ENCODE measurements at places on chromosomes 2 and 18.

DNA sequence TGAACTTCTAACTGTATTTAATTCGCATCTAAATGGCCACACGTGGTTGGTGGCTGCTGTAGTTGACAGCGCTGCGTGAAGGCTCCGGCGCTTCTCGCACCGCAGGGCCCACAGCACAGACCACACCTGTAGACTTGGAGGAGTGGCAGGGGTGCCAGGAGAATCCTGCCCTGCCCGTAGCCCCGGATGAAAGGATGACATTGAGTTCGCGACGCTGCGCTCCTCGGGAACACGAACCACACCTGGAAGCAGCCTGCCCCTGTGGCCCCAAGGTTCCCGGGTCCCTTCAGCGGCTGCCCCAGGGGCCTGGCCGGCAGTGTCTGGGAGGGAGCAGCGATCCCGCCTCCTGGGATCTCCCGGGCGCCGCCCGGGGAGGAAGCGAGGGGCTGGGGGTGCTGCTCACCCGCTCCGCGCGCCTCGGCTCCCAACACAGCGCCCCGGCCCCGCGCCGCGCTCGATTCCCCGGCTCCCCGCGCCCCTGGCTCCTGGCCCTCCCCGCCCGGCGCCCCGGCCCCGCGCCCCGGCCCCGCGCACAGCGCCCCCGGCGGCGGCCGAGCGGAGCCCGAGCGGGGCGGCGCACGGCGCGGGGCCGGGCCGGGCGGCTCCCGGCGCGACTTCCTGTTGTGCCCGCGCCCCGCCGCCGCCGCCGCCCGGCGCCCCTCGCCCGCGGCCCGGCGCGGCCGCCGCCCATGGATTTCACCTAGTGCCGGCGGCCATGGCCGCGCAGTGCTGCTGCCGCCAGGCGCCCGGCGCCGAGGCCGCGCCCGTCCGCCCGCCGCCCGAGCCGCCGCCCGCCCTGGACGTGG, at the start of gene RNPEPL1:
Gene RNPEPL1 (plus strand): TSS at position 613 of the 806 bp plus-strand sequence. CDS start 103 bp downstream, at position 716.
- no peak for DNase-seq

GRCh38 chr2:72362733-72363132, 215.1 kb upstream of the CYP26B1 start:
- DNase-seq: no peak

DNA sequence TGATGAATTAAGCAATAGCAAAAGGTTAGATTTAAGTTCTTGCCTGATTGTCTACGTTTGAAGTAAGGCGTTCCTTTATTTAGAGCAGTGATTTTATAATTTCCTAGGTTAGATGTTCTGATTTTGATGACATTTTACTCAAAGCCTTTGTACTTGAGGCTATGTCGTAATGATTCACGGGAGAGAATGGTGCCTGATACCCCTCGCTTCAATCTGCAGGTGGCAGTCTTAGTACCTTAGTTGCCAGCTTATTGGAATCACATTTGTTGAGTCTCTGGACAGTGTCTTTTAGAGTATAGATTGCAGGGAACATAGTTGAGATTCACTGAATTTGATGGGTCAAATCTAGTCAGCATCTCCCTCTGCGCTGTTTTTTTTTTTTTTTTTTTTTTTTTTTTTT, 89.5 kb downstream of the BIRC6 start:
- no peak for DNase-seq

- no peak for DNase-seq
These were observed 6.6 kb downstream of the NT5DC4 start for GRCh38 chr2:112727276-112728028.

GRCh38 chr18:21599585-21600525, 649 bp downstream of the ESCO1 start:
- peak; percentile 26 for DNase-seq

DNA sequence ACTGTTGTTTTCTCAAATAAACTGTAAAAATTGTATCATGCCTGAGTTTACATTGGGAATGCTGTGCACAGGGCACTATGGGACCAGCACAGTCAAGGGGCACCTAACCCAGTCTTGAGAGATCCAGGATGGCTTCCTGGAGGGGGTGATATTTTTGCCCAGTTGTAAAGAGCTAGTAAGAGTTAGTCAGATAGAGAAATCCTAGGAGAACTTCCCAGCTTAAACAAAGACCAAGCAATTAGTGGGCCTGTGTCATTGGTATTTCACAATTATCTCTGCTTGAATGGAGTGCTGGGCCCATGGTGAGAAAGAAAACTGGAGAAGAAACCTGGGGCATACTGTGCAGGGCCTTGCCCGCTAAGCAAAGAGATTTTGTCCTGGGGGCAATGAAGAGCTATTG, 12.2 kb downstream of the XDH start:
- DNase-seq: no peak

GRCh38 chr2:209900638-209901037, 101.8 kb upstream of the RPE start:
- no peak for DNase-seq

GRCh38 chr2:148533685-148534084, 110.9 kb upstream of the EPC2 start:
- no peak for DNase-seq

GRCh38 chr18:57943723-57944122, 100.3 kb upstream of the NEDD4L start:
- DNase-seq: no peak

- no peak for DNase-seq
These were observed 162.6 kb upstream of the CYRIA start for GRCh38 chr2:16828044-16828827.

- DNase-seq: no peak
These were observed 21.7 kb upstream of the UGP2 start for GRCh38 chr2:63819765-63820717.

GRCh38 chr2:229731363-229731762, 17.0 kb upstream of the DNER start:
- DNase-seq: no peak

DNA sequence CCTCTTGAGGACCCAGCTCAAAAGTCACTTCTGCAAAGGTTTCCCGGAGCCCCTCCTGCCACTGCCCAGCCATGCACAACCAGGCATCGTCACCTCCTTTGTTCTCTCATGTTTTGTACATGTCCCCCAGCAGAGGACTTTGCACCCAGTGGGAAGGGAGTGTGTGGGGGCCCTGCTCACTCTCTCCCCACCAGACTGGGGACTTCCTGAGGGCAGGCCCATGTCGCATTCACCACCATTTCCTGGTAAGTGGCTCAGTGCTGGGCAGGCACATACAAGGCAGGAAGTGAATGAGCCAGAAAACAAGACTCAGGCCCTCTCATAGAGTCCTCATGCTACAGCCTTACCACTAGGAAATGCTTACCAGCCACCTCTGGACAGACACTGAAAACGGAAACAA, 18.9 kb downstream of the MRPL35 start:
- no peak for DNase-seq

GRCh38 chr2:102668171-102668570, 48.8 kb downstream of the SLC9A2 start:
- no peak for DNase-seq

- DNase-seq: no peak
These were observed 50.3 kb downstream of the NCK2 start for GRCh38 chr2:105794926-105795574.

DNA sequence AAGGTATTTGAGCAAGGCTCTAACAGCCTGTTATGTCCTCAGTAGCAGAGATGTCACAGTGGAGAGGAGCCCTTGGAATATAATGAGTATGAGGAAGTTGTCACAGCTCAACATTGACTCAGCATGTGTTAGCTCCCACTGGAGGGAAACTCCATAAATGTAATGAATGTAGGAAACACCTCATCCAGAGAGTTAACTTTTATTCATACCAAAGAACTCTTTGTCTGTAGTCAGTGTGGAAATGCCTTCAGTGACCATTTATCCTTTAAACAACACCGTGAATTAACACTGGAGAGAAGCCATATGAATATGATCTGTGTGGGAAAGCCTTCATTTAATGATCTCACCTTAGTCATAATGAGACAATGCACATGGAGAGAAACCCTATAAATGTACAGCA, 59.7 kb downstream of the CYP1B1 start:
- no peak for DNase-seq

DNA sequence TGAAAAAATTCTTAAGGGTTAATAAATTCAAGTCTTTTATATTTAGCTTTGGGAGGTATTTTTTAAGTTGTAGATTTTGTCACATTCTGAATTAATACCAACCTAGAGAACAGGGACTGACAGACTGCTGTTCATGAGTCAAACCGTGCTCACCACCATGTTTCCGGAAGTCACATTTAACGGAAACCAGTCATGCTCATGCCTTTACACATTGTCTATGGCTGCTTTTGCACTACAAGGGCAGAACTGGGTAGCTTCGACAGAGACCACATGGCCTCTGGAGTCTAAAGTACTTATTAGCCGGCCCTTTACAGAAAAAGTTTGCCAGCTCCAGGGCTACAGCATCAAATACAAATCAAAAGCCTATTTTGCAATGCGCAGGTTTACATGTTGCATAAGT, 33.3 kb downstream of the LONRF2 start:
- DNase-seq: no peak

GRCh38 chr2:226059961-226060627, 660.6 kb downstream of the NYAP2 start:
- DNase-seq: no peak

- no peak for DNase-seq
These were observed 12.7 kb downstream of the ICOS start for GRCh38 chr2:203949228-203949627.

DNA sequence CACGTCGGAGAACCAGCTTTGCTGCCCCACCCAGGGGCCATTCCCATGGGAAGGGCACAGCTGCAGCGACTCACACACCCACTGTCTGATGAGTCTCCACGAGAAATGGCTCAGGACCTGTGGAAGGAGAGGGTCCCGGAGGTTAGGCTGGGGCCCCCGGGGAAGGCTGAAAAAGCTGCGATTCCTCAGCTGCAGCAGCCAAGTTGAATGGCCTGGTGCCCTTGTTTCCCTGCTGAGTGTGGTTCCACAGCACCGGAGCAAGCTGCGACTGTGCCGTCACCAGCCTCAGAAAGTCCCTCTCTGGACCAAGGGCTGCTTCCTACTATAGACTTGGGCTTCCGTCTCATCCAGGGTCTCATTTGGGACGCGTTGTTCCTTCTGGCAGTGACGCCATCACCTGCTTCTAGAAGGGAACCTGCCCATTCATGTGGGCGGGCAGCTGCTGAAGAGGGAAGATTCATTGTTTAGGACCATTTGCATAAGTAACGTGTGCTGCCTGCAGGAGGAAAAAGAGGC, 180.2 kb downstream of the INHBB start:
- DNase-seq: no peak

DNA sequence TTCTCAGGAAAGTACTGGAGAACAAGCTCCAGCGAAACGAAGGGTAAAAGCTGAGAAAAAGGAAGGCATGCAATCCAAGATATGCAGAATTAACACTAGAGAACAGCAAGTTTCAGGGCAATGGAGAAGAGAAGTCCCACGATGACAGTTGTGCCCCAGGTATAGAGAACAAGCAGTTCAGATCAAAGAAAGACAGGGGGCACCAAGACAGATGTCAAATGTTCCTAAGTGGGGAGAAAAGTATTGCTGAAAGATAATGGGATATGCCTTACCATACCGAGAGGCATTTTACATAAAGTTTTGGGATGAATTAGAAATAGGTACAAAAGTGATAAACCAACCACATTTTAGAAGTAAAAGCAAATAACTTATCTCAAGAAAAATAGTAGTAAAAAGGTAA, 79.1 kb upstream of the UBE2E3 start:
- no peak for DNase-seq

DNA sequence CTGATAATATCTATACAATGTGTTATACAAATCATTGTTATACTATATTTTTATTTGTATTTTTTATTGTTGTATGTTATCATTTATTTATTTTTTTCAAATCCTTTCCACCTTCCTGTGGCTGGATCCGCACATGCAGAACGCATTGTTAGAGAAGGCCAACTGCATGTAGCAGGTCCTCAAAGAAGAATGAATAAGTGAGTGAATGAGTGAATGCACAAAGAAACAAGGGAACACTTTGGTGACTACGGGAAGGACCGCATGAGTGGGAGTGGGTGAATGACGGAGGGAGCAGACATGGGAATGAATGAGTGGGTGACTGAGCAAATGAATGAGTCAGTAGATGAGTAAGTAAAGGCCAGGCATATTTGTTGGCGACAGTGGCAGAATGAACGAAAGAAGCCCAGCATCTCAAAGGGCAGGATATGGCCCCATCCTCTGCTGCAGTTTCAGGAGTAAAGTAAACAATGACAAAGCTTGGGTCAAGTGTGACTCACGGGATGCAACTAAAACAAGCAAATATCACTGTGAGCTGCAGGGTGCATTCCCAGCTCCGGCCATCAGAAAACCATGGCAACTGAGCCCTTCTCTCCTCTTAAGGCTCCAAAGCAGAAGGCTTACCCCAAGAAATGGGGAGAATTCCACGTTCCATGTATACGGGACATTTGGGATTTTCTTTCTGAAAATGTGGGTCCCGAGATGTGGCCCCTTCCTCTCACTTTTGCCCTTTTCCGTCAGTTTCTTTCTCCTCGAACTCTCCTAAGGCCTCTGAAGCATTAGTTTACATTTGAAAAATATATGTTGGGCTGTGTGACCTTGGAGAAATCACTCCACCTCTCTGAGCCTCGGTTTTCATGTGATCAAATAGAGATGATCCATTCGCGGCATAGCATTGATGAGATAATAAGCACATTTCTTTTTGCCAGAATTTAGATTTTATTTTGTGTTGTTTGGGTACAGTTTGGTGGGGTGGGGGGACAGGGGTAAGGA, 24.5 kb downstream of the KCNF1 start:
- DNase-seq: peak; percentile 93

- no peak for DNase-seq
These were observed 155.3 kb downstream of the SEPTIN10 start for GRCh38 chr2:109458512-109458911.

DNA sequence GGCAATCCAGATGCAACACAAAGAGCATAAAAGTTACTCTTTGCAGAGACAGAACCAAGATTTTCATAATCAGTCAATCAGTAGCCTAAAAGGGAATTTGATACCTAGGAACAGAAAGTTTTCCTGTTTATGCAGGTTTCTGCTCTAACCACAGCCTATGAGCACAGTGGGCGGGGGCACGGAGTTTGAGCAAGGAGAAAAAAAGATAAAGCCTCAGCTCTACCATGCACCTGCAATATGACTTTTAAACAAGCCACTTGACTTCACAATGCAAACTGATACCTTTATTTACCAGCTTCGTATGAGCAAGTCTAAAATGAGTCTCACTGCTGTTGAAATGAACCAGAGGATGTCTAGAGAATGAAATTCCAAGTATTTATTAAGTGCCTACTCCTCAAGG, 5.6 kb upstream of the LRATD1 start:
- DNase-seq: no peak

DNA sequence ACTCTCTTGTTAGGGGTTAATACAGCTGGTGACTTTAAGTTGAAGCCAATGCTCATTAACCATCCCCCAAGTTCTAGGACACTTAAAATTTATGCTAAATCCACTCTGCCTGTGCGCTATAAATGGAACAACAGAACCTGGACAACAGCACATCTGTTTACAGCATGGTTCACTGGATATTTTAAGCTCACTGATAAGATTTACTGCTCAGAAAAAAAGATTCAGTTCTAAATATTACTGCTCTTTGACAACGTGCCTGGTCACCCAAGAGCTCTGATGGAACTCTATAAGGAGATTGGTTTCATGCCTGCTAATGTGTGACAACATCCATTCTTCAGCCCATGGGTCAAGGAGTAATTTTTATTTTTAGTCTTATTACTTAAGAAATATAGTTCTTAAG, 27.5 kb downstream of the RNF103 start:
- DNase-seq: no peak

- DNase-seq: no peak
These were observed 23.8 kb upstream of the HNRNPLL start for GRCh38 chr2:38626326-38627035.

All from H4 (cell line).